ENCODE measurements at places on chromosomes 16 and 17. TPM values are rescaled to one million over a fixed set of nuclear protein-coding genes. Genes with fewer than 3 reads are reported as not detected.

- DNase-seq = peak; percentile 94
Observed at GRCh38 chr17:83203073-83203471, 123.7 kb downstream of the METRNL start.

DNA sequence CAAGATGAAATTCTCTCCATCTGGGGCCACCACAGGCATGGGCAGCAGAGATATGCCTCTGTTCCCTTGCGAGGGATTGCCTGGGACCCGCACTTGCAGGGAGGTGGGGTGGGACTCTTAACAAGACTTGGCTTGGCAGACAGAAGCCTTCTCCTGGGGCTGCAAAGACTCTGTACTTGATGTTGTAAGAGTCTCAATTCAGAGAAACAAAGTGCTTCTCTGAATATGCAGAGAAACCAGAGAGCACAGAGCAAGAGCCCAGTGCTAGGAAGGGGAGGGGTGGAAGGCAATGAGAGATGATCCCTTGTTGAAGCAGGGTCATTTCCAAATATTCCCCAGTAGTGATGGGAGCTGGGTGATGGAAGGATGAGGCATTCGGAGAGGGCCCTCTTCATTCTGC, 2.2 kb downstream of the MMP28 start:
- DNase-seq = no peak

Gene MT1H
- not detected for total RNA-seq

Gene PDILT
- total RNA-seq = not detected

Gene UMOD
- not detected for total RNA-seq

GRCh38 chr16:19688396-19689024, 29.5 kb downstream of the KNOP1 start:
- no peak for DNase-seq

Gene KIF1C
- total RNA-seq = 16.0 TPM

DNA sequence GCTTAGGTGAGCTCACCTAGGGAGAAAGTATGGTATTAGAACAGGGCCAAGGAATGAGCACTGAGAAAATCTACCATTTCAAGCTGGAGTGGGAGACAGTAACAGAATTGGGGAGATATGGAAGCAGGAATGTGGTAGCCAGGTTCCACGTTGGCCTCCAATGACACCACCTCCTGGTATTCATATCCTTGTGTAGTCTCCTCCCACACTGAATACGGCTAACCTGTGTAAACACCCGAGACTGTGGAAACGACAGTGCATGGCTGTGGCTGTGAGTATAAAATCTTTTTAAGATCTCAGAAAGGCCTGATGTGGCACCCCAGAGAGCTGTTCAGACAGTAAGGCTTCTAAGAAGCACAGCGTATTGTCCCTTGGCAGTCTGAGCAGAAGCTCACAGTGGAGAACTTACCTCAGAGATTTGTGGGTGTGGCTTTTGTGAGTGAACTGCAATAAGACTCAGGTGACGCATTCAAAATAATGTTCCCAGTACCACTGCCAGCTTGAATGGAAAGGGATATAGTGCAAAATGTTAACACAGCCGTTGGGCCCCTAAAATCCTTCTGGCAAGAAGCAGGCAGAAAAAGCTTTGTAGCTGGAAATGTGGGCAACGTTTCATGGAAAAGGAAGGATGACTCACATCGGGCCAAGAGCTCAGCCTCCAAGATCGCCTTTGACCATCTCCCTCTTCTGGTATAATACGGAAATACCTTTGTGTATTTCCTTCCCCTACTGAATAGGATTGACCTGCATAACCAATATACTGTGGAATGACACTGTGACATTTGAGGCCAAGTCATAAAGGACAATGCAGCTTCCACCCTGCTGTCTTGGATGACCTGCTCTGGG, 14.4 kb downstream of the SDR42E1 start:
- peak; percentile 89 for DNase-seq

GRCh38 chr17:50603340-50603739, 31.3 kb upstream of the ABCC3 start:
- DNase-seq = no peak

GRCh38 chr16:18018376-18018775, 318.2 kb downstream of the NPIPA8 start:
- DNase-seq = no peak

GRCh38 chr17:36024106-36024869, 6.5 kb upstream of the CCL23 start:
- DNase-seq = no peak

- DNase-seq = peak; percentile 32
Observed at GRCh38 chr17:75067856-75068255, 19.9 kb upstream of the SLC16A5 start.
